ENCODE measurements at places on chromosomes 7 and 10.

- DNase-seq: no peak
Observed at GRCh38 chr7:4689668-4690067, 7.6 kb downstream of the FOXK1 start.

DNA sequence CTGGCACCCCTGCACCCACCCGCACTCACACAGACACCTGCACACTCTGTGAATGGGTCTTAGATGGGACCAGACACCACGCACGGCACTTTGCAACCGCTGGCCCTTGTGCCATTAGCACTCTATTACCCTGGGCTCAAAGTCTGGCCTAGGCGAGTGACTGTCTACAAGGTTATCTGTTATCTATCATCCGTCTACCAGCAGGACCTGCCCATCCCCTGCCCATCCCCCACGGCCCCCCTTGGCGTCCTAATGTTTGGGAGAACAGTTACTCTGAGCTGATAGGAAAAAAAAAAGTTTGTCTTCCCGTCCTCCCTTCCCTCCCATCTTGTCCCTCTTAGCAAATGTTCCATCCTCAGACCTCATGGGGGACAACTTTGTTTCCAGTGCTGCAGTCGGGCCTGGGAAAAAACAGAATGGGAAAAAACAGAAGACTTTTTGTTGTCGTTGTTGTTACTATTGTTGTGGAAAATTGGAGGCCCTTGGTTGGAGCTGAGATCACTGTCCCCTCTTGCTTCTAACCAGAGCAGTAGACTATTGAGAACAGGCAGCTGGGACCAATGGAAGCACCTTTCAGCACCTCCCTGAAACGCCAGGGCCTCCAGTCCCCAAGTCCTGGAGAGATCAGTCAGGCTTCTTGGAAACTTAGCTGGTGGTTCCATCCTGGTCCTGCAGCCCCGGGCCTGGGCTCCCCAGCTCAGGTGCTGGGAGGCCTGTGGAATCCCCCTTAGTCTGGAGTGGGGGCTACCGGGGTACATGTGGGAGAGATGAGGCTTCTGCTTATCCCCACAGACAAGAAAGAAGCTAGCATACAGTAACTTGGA lies 12.2 kb downstream of the UNCX start:
- DNase-seq: no peak

DNA sequence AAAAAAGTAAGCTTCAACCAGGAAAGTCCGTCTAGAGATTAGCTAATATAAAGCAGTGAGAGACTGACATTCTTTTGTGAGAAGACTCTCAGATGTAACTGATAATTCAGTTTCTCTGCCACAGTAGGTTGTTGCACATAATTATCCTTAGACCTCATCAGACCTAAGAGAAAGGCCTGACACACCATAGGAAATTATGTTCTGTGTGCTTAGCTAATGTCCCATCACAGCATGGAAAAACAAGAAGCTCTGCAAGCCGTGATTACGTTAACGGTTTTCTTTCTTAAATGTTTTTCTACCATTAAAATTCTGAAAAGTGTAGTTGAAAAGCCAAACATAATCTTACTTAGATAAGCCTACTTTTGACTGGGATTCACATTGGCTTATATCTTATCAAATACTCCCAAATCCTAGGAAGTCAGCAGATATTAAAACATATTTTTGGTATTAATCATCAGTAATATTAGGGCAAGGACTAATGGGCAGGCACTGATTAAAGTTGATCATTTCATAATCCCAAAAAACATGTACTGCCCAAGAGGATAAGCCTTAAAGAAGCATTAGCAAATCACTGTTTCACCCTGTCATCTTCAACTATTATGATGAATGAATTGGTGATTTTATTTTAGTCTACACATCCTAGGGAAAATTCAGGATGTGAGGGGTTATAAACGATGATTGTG lies 5.2 kb downstream of the CSTF2T start:
- DNase-seq: no peak

GRCh38 chr7:106031300-106032035 lies 68.4 kb downstream of the CDHR3 start:
- DNase-seq: no peak

- DNase-seq: no peak
Observed at GRCh38 chr10:127157089-127157488, 39.3 kb downstream of the INSYN2A start.

DNA sequence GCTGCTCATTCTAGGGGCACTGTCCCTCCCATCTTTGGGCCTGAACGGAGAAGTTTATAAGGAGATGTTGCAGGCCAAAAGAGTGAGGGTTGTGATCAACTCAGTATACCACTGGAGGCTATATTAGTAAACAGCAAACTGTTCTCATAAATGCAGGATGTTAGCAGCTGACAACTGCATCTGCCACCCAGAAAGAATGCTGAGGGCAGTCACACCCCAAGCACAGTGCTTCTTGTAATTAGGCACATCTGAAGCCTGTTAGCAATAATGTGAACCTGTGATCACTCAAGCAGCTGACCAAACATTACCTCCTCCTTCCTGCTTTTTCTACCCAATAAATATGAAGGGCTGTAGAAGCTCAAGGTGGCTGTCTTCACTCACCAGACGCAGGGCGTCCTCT lies 38.4 kb upstream of the ZNF138 start:
- no peak for DNase-seq

DNA sequence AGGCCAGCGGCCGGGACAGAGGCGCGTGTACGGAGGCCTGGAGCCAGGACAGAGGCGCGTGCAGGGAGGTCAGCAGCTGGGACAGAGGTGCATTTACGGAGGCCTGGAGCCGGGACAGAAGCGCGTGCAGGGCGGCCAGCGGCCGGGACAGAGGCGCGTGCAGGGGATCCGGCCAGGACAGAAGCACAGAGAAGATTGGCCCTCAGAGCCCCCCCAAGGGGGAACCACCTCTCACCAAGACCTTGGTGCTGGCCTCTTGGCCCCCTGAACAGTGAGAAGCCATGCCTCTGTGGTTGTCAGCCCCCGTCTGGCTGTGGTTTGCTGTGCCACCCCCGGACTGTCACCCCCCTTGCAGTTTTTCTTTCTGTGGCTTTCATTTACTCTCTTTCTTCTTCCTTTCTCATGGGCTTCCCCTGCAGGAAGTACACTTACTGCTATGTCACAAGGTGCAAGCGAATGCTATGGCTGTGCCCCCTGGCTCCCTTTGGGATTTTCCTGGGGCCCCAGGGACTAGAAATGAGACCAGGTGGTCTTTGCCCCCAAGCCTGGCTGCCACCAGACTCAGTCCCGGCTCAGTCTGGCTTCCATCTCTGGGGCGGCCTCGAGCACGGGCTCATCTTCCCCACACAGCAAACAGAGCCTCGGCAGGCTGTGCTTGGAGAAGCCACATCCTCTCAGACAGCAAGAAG lies 41.1 kb downstream of the INSIG1 start:
- DNase-seq: no peak

DNA sequence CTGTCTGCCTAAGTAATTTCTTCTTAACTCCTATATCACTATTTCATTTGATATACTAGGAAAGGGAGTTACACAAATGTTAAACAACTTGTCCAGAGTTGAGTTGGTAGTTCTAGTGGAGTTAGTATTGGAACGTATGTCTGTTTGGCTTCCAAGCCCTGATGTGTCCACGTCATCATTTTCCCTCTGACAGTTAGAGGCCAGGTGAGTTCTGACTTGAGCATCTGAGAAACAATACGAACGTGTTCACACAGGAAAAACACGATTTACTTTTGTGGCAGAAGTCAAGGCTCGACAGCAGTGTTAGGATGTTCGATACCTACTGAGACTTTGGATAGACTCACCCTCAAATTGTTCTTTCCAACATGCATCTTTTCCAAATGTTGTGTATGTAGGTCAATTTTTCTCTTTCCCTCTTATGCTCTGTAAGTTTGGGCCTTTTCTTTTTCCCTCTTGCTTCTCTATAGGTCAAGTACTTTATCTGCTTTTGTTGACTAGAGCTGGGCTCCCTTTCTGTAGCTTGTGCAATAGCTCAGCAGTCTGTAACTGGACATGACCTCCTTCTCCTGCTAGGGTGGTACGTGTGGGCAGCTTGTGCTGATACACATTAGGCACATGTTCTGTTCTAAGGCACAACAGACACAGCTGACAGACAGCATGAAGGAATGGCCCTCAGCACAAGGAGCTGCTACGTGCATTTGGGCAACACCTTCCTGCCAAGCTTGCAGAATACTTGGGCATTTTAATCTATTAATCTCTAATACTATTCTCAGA lies 222.9 kb downstream of the PTEN start:
- no peak for DNase-seq

- DNase-seq: no peak
Observed at GRCh38 chr10:35640474-35640873, 1.6 kb downstream of the FZD8 start.

- DNase-seq: no peak
Observed at GRCh38 chr10:60044242-60044641, 137.9 kb upstream of the CCDC6 start.
